Activated naive CD8-positive, alpha-beta T cell treated with anti-CD3 and anti-CD28 coated beads, Interleukin-2, amount 10 ng/mL, durations not matched to agents 7 days and 5 days (primary cell): ENCODE measurements at places on chromosomes 5 and 9.

GRCh38 chr5:67806654-67807438, 408.7 kb upstream of the PIK3R1 start:
- no peak for DNase-seq

- DNase-seq = no peak
Observed at GRCh38 chr5:74424162-74424868, 216.2 kb downstream of the ENC1 start.

DNA sequence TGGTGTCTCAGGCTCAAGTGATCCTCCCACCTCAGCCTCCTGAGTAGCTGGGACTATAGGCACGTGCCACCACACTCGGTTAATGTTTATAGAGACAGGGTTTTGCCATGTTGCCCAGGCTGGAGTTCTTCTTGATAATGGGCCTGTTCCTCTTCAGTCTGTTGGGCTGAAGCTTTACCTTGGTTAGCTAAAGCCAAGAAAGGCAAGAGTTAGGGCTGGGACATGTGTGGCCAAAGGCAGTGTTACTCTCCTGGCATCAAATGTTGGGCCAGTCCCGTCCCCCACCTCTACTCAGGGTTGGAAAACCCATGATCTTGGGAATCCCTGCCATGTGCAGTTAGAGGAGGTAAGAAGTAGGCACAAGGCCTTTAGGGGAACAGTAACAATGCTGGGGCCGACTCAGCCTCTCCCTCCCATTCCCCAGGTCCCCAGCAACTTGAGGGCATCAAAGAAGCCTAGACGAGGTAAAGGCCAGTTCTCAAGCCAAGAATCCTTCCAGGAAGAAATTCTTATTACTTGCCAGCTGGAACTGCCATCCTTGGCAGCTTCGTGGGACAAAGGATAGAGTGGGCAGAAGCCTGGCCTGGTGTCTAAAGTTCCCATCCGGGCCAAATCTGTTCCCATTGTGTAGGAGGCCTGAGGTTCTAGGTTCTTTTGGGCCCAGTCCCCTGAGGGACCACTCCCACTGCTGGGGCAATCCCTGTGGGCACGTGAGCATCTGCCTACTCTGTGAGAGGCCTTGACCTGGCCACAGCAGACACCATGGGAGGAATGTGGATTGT, 4.5 kb downstream of the EGR1 start:
- DNase-seq = no peak

DNA sequence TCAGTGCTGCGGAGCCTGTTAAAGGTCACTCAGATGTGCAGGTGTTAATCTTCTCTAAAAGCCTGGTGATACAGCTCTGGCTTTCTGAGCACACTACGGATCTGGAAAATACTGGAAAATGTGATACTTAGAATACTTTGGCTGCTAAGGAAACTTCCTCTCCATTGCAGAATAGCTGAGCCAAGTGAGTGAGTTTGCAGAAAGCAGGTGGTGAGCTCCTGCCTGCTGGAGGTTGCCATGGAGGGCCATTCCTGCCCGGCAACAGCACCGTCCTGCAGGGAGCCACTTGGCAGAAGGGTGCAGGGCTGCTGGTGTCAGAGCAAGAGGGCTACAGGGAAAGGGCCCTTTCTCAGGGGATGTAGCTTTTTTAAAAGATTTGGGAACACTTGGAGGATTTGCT, 40.7 kb downstream of the SECISBP2 start:
- DNase-seq = no peak

- DNase-seq = no peak
Observed at GRCh38 chr5:68048516-68048915, 167.0 kb upstream of the PIK3R1 start.

GRCh38 chr5:172710676-172711075, 60.3 kb downstream of the DUSP1 start:
- no peak for DNase-seq
